ENCODE measurements at places on chromosomes 4 and X.

DNA sequence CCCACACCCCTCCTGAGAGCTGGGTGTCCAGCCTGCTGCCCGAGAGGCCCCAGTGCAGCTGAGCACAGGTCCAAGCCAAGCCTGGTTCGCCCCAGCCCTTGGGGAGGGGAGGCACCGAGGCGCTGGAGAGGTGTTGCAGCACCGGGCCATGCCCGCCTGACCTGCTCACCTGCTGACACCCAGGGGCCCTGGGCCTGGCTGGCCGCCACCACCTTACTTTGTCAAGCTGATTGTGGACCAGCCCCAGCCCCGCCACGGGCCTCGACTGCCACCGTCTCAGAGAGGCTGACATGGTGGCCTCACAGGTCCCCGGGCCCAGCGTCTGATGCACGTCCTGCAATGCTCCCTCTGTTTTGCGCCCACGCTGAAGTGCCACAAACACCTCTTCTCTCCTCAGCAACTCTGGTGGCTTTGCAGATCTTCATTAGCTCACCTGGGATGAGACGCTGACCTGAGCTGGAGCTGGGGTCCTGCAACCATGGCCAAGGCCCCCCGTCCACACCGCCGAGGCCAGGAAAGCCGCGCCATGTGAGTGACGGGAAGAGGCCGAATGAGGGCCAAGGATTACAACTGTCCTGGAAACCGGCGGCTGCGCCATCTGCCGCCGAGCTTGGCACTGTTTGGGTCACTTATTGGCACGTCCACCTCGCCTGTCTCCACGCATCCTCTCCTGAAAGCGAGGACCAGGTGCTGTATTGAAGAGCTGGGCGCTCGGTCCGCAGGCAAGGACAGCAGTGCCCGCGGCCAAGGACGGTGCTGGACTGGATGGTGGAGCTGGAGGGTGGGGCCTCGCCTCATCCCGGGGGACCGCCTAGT, 7.6 kb downstream of the CPLX1 start:
- DNase-seq = no peak

- no peak for DNase-seq
Measured at GRCh38 chrX:101452056-101452455, 33.2 kb upstream of the ARMCX4 start.

GRCh38 chrX:36436361-36436760, 516.8 kb downstream of the CFAP47 start:
- DNase-seq = no peak

DNA sequence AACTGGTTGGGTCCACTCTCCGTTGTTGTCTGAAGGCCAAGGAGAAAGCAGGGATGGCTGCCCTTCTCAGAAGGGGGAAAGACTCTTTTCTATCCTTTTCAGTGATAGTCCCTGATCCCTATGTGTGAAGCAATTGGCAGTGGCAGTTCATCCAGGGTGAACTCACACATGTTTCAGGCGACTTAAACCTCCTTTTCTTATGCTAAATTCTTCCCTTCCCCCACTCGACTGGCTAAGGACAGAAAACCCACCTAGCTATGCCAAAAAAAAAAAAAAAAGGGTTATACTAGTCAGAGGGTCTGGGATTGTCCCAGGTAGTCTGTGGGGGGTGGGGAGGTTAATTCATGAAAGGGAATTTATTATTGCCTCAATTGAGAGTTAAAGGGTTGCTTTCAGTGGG, 12.2 kb upstream of the ZNF280C start:
- DNase-seq = no peak

DNA sequence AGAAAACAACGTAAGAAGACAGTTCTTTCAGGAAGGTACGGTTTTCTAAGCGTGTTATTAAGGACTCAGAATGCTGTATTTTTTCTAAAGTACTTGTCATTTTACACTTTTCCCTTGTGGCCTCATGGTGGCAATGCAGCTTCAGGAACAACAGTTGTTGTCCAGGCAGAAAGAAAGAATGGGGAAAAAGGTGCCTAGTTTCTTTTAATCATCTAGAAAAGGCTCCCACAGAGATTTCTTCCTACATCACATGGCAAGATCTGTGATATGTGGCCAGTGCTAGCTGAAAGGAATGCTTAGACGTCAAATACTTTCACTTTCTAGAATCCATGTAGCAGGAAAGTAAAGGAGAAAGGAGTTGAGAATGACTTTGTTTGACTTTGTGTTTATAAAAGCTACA, 49.0 kb upstream of the TRAM1L1 start:
- DNase-seq = no peak

- no peak for DNase-seq
Measured at GRCh38 chr4:119025916-119026661, 109.5 kb upstream of the MYOZ2 start.

GRCh38 chrX:80879143-80879542, 69.5 kb upstream of the BRWD3 start:
- DNase-seq = no peak

DNA sequence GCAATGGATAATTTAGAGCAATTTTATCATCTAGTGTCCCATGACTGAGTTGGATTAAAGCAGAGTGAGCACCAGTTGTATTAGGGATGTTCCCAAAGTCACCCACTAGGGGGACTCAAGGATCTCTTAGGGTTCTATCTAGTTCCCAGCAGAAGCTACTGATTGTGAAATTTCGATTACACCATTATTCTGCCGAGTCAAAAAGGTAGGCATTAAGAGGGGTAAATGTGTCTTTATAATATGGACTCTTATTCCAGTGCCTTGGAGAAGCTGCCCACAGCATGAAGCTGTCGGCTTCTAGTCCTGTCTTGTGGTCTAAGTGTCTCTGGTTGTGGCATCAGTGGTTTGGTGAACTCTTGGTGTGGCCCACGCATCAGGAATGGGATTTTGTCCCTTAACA, 53.3 kb downstream of the RGS12 start:
- DNase-seq = peak; percentile 42

GRCh38 chr4:127782275-127783025, at the start of gene HSPA4L:
Gene HSPA4L, plus strand, starts transcription at chr4:127782322. Its CDS starts 229 bp downstream, at chr4:127782551.
- peak; percentile 74 for DNase-seq

DNA sequence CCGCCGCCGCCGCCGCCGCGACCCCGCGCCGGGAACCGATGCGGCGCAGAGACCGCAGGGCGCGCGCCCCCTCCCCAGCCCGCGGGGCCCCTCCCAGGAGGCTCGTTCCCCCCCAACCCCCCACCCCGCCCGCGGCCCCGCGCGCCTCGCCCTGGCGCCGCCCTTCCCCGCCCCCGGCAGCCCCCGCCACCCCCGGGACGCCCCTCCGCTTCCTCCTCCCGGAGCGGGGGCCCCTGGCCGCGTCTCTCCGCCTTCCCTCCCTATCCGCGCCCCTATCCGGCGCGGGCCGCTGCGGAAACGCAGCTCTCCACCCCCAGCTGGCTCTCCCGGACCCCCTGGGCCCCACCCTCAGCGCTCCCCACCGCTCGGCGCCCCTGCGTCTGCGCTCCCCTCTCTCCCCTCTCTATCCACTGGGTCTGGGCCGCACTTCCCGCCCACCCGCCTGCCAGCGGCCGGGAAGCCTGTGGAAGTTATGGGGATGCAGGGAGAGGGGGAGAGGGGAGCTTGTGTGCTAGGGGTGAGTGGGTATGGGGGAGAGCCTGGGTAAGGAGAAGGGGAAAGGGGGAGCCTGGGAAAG, at the start of gene TMEM271:
TMEM271 (minus strand) TSS at position 51 of the 577 bp plus-strand sequence. CDS start 233 bp downstream, outside the sequence.
- DNase-seq = no peak

DNA sequence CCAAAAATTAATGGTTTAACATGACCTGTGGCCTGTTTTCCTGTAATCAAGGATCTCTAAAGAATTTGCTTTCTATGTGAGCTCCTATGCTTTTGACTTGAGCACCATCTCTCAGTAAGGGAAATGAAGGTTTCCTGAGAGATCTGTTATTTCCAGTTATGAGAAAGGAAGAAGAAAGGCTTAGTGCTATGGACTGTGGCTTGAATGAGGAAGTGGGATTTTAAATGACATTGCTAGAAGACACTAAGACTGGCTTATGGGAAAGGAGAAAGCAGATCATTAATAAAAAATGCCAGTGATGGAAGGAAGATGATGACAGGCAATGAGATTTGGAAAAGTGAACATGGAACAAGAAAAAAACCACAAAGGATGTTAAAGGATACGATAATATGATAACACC, 285.4 kb downstream of the OPHN1 start:
- DNase-seq = no peak

DNA sequence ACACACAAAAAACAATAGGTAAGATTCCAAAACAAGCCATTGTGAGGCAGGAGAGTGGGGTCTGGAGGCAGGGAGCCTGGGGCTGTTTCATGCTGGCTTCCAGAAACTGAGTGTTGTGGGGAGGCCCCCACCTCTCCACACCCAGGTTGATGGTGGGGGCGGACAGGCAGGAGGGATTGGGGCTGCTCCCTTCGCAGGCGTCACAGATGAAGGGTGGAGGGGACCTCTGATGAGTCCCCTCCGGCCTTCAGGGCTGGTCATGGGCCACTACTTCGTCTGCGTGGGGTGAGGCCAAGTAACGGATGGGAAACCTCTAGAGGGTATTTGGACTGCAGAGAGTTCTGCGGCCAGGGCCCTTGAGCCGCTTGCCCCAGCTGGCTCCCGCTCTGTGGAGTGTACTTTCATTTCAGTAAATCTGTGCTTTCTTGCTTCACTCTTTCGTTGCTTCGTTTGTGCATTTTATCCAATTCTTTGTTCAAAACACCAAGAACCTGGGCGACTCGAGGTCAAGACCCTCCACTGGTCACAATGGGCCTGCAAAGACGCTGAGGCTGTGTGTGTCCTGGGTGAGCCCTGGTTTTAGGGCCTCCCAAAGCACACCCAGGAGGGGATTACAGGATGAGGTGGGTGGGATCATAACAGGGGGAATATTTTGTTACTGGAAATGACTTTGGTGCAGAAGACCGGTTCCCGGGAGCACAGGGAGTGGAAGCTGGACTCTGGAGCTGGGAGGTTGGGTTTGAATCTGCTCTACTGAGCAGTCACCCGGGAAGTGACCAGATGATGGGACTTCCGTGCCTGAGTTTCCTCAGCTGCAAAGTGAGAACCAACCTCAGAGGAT, 83.7 kb upstream of the ADRA2C start:
- DNase-seq = no peak

- DNase-seq = no peak
Measured at GRCh38 chr4:144648042-144648441, 2.1 kb downstream of the HHIP start.

DNA sequence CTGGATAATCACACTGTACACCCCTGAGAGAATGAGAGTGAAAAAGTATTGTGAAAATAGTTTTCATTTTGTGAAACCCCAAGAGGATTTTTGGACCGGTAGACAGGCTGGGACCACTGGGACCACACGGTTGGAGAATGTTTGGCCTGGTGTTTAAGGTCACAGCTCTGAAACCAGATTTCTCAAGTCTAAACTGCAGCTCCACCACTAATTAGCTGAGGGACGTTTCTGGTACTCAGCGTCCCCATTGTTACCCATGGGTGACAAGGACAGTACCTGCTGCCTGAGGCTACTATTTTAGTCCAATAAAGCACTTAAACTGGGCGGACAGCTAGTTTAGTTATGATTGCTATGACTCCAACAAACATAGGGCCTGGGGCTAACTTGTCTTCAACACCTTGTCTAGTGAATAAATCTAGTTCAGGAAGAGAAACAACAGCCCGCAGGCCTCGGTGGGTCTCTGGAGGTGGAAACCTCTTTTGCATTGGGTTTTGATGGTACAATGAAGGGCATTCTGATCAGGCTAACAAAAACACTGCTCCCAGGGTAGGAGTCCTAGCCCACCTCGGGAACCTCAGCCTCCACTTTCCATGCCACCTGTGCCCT, 509 bp upstream of the USP11 start:
- DNase-seq = no peak

DNA sequence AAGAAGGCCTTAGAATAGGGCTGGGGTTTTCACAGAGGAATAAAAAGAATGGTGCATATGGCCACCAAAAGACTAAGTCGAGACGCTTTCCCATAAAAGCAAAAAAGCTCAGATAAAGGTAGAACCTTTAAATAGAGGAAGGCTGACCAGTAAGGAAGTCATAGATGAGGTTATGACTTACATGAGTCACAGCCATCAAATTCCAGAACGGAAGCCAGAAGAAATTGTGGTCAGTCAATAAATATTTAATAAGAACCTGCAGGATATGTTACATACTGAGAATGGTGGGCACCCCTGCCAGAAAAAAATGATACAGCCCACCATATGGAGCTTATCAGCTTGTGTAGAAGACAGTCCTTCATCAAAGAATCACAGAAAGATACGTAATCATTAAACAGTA, 120.1 kb downstream of the MANBA start:
- no peak for DNase-seq

GRCh38 chr4:81606166-81606565, 134.5 kb upstream of the RASGEF1B start:
- no peak for DNase-seq

All from stimulated activated CD4-positive, alpha-beta T cell treated with anti-CD3 and anti-CD28 coated beads, Interleukin-2, amount 100 ng/mL, for 24 hours (primary cell).